ENCODE measurements at places on chromosomes 3 and 15. TPM values are rescaled to one million over a fixed set of nuclear protein-coding genes. Genes with fewer than 3 reads are reported as not detected.

The PEX5L gene
- not detected for polyA plus RNA-seq

The NMNAT3 gene
- polyA plus RNA-seq, result 3.3 TPM

The HDDC3 gene
- 39.5 TPM for polyA plus RNA-seq

- H3K27me3 ChIP-seq, result no peaks in the 10 kb centered on the region
- H3K4me3 ChIP-seq, result no peak overlapping the region
- no peak overlapping the region for H3K27ac ChIP-seq
- H3K36me3 ChIP-seq, result no peaks in the 10 kb centered on the region
- DNase-seq, result no peak
- peaks cover 22% of the 10 kb centered on the region for H3K4me1 ChIP-seq
Measured at GRCh38 chr3:11553436-11554235, 90.1 kb downstream of the VGLL4 start.

Data from naive B cell (primary cell).